Stromal cell of bone marrow (primary cell): ENCODE measurements at places on chromosomes 6 and 20.

GRCh38 chr20:50335105-50335504, 144.5 kb downstream of the CEBPB start:
- DNase-seq: no peak

GRCh38 chr6:25170640-25171039, 108.5 kb upstream of the CARMIL1 start:
- DNase-seq: no peak

DNA sequence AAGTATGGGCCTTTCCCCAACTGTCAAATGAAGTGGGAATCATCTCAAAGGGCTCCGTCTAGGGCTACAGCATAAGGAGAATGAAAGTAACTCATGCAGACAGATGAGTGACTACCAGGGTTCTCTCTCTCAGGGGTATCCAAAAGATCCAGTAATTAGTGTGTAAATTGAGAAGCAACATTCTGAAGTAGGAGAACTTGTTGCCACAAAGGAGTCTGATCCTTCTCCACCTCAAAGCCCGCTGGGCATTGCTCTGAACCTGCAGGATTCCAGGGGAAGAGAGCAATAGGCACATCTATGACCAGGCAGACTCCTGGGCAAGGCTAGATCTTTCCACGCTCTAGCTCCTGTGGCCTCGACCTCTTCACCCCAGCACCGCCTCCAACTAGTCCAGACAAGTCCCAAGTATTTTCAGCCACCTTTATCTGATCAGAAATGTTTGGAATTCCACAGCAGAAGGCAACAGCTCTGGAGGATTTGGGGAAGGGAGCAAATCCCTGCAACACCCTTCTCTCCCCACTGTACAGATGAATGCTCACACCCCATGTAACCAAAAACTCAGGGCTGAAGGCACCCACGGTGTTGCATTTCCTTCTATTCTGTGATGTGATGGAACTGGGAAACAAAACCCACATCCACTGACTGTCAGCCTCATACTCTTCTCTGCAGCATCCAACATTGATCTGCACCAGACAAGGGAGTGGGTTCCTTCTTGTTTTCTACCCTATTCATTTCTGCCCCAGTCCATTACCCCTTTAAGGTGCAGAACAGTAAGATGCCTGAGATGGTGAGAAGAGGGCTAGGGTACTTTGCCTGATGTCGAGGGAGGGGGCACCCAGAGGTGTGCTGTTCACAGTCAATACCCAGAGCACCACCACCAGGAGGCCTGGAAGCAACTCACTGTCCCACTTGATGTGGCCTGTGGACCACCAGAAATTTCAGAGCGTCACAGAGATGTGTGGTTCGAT, 41.0 kb downstream of the COX4I2 start:
- no peak for DNase-seq

GRCh38 chr6:74249658-74250057, 553.7 kb downstream of the CD109 start:
- no peak for DNase-seq

DNA sequence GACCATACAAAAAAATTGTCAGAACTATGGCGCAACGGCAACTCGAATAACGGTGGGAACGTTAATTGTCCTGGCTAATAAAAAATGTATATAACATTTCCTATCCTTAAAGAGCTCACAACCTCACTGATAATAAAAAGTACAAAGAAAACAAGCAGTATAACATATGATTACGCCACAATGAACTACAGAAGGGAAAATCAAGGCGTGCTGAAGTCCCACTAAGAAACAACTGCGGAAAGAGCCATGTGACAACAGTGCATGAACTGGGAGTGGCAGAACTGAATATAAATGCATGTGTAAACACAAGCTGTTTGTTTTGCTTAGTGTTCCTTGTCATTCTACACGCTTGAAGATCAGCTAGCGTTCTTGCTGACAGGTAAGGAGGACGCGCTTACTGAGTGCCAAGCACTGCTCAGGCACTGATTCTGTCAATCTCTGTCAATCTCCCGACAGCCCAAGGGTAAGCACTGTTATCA, 466 bp upstream of the PSMB1 start:
- peak; percentile 29 for DNase-seq

GRCh38 chr6:43368259-43369160, 937 bp downstream of the ZNF318 start:
- no peak for DNase-seq

- no peak for DNase-seq
Measured at GRCh38 chr6:170261643-170262488, 29.0 kb downstream of the DLL1 start.

- DNase-seq: no peak
Measured at GRCh38 chr6:149410557-149410956, 10.5 kb downstream of the SUMO4 start.

GRCh38 chr6:25333471-25333870, 54.3 kb downstream of the CARMIL1 start:
- no peak for DNase-seq

- no peak for DNase-seq
Measured at GRCh38 chr6:13434777-13435176, 52.6 kb downstream of the GFOD1 start.

DNA sequence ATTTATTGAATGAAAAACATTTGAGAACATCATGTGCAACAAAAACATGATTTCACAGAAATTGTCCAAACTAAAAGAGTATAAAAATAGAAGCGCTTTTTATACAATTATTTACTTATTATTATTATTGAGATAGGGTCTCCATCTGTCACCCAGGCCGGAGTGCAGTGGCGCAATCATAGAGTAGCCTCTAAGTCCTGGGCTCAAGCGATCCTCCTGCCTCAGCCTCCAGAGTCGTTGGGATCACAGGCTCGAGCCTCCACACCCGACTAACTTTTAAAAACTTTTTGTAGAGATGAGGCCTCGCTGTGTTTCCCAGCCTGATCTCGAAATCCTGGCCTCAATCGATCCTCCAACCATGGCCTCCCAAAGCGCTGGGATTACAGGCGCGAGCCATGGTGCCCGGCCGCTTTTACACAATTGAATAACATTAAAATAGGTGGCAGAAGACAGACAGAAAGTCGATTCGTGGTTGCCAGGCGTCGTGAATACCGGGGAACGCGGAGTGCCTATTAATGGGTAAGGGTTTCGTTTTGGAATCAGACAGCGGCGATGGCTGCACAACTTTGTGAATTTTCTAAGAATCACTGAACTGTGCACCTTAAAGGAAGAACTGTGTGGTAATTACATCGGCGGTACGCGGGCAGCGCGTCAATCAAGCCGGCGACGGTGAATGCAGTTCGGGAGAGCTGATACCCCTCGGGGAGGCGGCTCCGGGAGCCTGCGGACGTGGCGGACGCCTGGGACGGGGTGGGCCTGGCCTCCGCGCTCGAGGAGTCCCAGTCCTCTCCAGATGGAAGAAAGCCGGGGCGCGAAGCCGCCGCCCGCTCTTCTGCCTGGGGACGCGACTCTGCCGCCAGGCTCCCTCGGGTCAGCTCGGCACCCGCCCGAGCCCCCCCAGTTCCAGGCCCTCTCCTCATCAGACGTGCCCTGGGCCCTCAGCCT, 807 bp downstream of the TBC1D20 start:
- DNase-seq: no peak

- peak; percentile 60 for DNase-seq
Measured at GRCh38 chr6:32086661-32087573, 22.2 kb downstream of the TNXB start.

GRCh38 chr6:5464099-5464885, 203.0 kb downstream of the FARS2 start:
- DNase-seq: no peak

DNA sequence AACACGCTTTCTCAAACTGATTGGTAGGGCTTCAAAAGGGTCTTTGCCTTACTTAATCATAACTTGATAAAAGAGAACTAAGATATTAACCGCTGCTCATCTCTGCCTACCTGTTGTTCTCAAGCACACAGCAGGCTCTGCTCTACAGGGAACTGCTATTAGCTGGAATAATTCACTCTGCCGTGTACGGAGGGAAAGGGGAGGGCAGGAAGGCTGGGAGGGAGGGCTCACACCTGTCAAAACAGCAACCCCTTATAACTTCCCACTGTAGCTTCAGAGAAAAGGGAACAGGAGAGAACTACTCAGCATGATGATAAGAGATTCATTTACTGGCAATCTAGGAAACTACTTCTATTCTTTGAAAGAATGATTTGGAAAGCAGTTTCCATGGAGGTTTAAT, 75.1 kb downstream of the ZMYND8 start:
- DNase-seq: no peak

DNA sequence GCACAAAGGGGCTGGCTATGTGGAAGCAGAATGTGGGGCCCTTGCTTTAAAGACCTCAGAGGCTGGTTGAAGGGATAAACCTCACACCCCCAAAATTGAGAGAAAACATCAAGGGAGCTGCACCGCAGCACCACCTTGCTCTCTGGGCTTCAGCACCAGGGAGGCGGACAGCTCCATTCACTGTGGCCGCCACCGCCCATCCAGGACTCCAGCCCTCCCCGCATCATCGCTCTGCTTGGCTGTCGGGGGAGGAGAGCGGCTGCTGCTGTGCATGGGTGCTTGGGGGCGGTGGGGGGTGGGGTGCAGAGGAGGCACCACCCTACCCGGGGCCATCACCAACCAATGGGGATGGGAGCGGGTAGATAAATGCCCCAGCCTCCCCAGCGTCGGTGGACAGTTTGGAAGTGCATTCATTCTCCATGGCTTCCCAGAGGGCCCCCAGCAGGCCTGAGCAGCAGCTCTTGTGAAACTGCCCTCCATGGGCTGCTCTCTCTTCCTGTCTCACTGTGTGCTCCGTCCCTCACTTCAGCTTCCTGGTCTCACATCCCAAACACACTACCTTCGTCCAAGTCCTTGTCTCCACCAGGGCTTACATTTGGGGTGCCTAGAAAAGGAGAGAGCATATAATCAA, 75.7 kb upstream of the BHLHE23 start:
- DNase-seq: peak; percentile 14

DNA sequence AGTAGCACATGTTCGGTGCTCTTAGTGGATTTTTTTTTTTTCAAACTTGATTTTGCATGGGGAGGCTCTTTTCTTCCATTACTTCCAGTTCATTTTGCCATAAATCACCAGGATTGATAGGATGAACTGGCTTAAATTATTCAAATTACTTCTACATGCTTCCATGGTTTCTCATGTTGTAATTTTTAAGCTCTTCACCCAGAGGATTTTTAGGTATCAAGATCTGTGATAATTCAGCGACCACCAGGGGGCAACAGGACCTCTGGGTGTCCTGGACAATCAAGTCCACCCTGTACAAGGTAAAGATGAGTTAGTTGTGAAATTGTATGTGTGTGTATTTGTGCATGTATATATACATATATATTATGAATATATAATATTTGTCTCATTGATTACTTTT, 4.2 kb upstream of the EPHA7 start:
- no peak for DNase-seq

- DNase-seq: no peak
Measured at GRCh38 chr6:156449569-156449968, 327.6 kb upstream of the ARID1B start.

DNA sequence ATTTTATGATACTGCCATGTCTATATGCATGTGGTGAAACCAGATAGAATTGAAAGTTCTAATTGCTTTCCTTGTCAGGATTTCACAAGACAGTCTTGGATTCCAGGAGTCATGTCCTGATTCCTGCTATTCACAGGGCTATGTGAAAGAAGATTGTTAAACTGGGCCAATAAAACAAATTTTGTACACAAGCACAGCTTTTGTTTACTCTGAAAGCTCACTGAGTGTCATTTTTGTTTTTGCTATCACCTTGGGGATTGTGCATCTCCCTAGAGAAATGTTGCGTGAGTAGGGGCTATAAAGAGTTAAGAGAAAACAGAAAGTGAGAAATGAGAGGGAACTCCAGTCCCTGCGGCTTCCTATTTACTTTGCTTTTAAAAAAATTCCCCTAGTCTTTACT, 627.5 kb downstream of the PKHD1 start:
- DNase-seq: no peak

DNA sequence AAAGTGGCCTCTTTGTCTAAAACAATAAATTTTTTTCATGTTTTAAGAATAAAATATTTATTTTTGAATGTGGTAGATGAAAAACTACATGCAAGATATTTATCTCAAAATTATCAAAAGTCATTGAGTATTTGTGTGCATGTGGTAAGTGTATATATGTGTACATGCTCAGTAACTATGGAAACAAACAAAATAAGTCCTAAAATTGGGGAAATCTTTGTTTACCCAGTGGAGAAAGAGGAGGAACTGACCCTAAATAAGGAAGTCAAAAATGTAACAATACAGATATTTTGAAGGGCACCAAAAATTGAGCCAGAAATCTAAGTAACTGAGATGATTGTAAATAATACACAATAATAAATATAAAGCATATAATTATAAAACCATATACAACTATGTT, 639.2 kb downstream of the MAFB start:
- no peak for DNase-seq

DNA sequence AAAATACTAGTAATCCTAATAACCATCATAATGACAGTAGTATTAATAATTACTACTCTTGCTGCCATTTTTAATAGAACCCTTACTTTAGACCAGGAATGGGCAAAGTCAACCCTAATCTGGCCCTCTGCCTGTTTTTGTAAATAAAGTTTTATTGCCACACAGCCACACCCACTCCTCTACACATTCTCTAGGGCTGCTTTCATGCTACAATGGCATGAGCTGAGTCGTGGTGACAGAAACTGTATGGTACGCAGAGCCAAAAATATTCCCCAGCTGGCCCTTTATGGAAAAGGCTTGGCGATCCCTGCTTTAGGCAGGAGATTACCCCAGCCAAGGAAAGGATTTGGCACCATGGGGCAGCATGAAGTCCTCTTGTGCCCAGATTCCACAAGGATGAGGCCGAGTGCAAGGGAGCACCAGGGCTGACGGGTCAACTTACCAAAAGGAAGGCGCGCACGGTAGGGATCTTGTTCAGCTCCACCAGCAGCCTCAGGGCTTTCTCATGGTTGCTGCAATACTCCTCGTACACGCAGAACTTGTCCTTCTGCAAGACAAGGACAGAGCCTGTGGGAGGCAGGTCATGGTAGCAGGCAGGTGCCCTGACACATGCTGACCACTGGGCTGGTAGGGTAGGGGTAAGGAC, 93.6 kb downstream of the PREX1 start:
- DNase-seq: no peak

DNA sequence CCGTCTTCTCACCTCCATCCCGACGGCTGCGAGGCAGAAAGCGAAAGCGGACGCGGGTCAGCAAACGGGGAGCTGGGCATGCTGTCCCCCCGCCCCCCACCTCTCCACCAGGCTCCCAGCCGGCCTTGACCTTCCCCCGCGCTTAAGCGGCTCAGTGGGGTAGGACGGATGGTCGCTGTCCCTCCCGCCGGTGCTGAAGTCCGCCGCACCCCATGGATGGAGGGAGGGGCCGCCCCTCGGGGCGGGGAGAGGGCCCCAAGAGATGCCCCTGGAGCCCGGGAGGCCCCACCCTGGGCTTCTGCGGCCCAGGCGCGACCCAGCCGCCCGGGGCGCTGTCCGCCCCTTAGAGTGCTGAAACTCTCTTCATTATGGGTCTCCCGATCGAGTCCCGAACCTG, at the start of gene KCNB1:
KCNB1 (minus strand) TSS at position 48 of the 397 bp plus-strand sequence. CDS start 188 bp downstream, outside the sequence.
- no peak for DNase-seq
